Activated effector memory CD4-positive, alpha-beta T cell treated with Interleukin-2 at 50 U/mL for 16 hours (primary cell): ENCODE measurements at places on chromosomes 3 and 15.

DNA sequence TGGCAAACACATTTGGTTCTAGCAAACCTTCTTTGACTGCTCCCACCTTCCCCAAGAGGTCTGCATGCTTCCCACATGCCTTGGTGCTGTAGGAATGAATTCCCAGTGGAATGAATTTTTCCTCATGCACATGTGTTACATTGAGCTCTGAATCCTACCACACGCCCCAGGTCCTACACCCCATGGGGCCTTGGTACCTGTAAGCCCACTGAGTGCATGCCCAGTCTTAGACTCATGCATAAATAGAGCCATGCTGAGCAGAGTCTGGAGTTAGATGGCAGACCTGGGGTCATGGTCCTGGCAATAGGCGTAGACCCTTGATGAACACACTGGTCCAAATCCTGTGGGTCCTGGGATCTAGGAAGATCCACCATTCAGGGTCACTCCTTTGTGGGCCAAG, 81.8 kb downstream of the EPHB1 start:
- no peak for DNase-seq

DNA sequence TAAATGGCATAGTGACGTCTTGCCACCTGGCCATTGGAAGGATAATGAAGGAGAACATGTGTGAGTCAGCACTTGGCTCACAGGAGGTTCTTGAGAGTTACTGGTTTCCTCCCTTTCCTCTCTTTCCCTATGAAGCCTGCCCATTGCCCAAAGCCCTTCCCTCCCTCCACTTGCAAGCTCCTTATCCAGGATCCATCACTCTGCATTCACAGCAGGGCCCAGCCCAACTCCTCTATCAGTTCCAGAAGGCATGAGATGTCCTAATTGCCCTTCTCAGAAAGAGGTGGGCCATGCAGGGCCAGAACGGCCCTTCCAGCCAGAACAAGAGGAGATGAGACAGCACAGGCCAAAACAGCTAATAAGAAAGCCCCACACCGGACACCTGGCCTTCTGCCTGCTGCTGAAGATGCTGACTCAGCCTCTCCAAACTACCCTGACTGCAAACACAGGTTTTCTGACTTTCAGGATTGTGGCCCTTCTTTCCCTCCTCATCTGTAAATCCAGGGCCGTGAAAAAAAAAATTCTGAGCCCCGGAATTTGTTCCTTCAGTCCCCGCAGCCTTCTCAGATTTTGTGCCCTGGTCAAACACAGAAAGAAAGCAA, 29.7 kb downstream of the HAPLN3 start:
- no peak for DNase-seq

- no peak for DNase-seq
These were observed 174.6 kb downstream of the AKAP13 start for GRCh38 chr15:85554852-85555521.

DNA sequence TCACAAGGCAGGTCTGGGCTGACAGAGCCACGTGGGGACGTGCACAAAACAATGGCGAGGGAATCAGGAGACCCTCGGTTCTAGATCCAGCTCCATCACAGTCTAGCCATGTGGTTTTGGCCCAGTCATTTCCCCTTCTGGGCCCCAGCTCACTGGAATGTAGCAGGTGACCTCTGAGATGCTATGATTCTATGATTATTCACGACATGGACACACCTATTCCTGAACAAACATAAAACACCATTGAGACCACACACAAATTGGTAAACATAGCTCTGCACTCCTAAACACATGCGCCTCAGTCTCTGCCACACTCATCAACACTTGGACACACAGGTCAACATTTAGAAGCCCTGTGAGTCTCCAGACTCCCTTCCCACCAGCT, 9.0 kb downstream of the IGDCC4 start:
- no peak for DNase-seq

- DNase-seq: no peak
These were observed 7.9 kb upstream of the LEKR1 start for GRCh38 chr3:156818273-156818651.

- no peak for DNase-seq
These were observed 20.2 kb downstream of the GBE1 start for GRCh38 chr3:81741216-81741615.

DNA sequence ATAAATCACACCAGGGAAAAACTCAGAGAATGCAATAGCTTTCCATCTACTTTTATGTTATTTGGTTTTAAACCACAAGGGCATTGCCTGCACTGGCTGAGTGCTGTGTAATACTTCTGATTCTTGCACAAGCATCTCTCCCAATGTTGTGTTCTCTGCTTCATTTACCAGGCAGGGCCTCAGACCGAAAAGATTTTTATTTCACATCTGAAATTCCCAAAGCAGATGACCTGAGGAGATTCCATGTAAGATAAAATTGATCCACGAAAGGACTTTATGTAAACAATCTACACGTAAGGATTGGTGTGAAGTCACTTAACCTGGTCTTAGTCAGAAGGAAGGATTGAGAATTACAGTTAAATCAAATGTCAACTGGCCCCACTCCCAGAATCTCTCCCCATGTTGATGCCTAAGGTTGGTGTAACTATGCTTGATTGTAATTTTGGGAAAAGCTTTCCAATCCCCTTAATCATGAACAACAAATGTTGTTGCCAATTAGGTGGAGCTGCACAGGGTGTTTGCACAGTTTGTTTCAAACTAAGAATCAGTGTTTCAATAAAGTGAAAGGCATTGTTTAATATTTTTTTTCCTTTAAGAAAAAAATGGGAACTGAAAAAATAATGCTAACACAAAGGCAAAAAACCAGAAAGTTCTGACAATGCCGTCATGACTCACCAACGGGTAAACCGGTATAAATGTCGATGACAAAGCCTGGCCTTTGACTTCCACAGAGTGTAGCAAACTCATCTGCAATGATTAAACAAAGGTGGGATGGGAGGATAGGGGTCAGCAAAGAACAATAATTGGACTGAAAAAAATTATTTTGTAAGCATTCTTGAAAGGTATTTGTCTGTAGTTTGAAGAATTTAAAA, 128.6 kb downstream of the DUT start:
- no peak for DNase-seq

GRCh38 chr15:40118473-40118872, 9.8 kb upstream of the BMF start:
- DNase-seq: no peak

DNA sequence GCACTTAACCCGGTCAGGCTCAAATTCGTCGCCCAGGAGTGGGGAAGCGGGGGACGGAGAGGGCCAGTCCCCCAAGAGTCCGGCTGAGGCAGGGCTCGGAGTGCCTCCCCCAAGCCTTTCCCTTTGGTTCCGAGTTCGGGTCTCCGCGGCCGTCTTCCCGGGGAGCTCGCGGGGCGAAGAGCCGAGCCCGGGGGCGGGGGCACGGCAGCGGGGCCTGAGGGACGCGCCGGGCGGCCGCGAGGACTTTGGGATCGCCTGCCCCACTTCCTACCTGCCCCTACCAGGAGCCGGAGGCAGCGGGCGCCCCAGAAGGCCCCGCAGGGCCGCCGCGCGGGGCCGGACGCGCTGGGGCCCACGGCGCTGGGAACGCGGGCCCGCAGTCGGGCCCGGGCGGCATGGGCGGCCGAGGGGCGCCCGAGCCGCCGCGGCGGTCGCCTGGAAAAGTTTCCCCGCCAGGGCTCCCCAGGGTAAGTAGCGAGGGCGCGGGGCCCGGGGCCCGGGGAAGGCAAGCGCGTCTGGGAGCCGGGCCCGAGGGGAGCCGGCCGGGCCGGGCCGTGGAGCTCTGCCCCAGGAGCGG, 2.8 kb downstream of the FURIN start:
- no peak for DNase-seq

- DNase-seq: no peak
These were observed 101.3 kb upstream of the ATP11B start for GRCh38 chr3:182692021-182692420.

GRCh38 chr3:48299746-48300712, 33.4 kb downstream of the SPINK8 start:
- DNase-seq: peak; percentile 12

DNA sequence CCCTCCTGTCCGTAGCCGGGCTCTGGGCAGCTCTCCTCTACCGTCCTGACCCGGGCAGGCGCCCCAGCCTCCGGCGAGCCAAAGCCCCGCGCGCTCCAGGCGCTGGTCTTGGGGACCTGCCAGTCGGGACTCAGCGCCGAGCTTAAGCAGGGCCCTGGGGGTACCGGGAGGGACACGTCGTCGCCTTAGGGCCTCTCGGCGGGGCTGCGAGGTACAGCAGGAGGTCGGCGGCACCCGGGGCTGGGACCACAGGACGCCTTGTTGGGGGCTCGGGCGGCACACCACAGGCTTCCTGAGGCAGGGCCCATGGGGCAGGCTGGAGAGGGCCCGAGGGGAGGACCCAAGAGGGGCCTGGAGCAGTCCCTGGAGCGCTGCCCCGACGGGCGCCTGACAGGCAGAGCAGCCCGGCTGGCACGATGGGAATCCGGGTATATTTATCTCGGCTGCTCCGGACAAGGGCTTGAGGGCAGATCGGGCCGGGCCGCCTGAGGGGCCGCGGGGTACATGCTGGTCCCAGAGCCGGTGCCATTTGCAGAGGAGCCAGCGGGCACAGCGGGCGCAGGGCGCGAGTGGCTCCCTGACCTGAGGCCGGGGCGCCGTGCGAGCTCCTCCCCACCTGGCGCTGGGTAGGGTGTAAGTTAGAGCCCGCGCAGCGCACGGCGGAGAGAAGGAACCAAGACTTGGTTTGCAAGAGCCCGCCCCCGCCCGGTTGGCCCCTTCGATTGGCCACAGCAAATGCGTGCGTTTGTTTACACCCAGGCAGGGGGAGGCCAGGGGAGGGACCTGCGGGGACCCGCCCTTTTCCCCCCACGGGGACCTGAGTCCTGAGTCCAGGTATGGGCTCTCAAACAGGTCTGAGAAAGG, 574 bp downstream of the SLC38A3 start:
- peak; percentile 9 for DNase-seq
